Stimulated activated CD8-positive, alpha-beta memory T cell treated with anti-CD3 and anti-CD28 coated beads, Interleukin-7, amount 100 ng/mL, for 4 hours (primary cell): ENCODE measurements at places on chromosomes 7 and 10.

DNA sequence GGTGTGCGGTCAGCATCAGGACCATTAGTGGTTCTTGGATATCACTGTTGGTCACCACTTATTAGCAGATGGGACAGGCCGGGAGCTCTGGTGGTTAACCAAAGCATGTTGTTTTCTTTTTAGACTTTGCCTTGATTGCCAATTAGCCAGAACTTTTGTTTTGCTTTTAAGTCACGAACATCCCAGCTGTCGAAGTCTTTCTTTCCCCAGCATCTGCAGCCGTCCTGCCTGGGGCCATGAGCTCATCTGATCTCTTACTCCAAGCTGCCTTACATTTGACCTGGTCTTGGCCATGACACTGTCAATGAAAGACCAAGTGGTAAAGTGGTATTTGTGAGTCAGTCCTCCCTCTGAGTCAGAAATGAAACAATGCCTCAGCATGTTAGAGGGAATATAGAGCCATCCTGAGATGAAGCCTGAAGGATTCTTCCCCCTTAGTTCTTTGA lies 53.9 kb upstream of the CREB5 start:
- DNase-seq = no peak

GRCh38 chr10:119306986-119307392 lies 99.6 kb downstream of the GRK5 start:
- no peak for DNase-seq

GRCh38 chr10:29435809-29436501 lies 147.1 kb downstream of the LYZL1 start:
- no peak for DNase-seq

GRCh38 chr10:11759347-11759746 lies 17.2 kb downstream of the ECHDC3 start:
- no peak for DNase-seq

DNA sequence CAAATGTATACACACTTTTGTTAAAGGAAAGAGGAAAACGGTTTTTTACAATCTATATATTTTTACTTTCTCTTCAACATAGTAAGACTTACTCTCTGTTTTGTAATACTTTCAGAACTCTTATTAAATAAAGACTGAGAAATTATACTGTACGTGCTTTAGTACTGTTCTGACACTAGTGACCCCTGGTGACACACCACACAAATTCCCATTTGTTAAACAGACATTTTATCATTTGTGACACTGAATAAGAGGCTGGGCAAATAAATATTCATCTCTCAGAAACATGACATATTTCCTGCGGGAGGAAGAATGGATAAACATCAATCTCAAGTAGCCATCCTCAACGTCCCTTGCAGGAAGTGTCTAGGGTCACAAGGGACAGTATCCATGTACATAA lies 68.9 kb upstream of the ZNF33B start:
- no peak for DNase-seq

GRCh38 chr10:33835556-33835955 lies 501.1 kb upstream of the NRP1 start:
- DNase-seq = no peak

GRCh38 chr7:731440-732085 lies 4.5 kb upstream of the PRKAR1B start:
- no peak for DNase-seq

GRCh38 chr7:85222522-85222921 lies 35.7 kb upstream of the SEMA3D start:
- DNase-seq = no peak
